ENCODE measurements at places on chromosomes 16 and 17.
A peak's percentile ranks its signal among the peaks of the same experiment; 100 is the strongest.

GRCh38 chr17:77957235-77957856, 1.2 kb upstream of the TNRC6C start:
- DNase-seq: no peak

DNA sequence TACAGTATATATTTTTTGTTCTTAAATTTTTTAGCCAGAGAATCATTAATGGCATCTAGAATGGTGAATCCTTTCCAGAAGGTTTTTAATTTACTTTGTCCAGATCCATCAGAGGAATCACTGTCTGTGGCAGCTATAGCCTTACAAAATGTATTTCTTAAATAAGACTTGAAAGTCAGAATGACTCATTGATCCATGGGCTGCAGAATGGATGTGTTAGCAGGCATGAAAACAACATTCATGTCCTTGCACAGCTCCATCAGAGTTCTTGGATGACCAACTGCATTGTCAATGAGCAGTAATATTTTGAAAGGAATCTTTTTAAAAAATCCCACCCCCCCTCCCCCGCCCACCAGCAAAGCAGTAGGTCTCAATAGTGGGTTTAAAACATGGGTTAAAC, 51.4 kb downstream of the CACNG1 start:
- no peak for DNase-seq

DNA sequence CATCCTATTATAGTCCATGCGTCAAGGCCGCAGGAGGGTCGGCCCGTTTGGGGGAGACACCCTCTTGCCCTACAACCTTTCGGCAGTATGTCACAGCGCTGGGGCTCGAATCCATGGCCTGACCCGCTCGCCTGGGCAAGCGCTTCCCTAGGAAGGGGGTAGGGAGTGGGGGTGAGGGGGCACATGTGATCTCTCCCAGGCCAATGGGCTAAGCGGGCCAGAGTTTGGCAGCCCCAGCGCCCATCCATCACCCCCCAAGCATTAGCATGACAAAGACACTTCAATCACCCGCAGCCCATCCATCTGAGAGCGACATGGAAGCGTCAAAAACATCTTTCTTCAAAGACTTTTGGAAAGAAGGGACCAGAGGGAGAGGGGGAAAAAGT, at the start of gene HOXB1:
Gene HOXB1, minus strand, starts transcription at position 125 of the 386 bp plus-strand sequence. Its CDS starts 107 bp downstream, at position 18.
- no peak for DNase-seq

DNA sequence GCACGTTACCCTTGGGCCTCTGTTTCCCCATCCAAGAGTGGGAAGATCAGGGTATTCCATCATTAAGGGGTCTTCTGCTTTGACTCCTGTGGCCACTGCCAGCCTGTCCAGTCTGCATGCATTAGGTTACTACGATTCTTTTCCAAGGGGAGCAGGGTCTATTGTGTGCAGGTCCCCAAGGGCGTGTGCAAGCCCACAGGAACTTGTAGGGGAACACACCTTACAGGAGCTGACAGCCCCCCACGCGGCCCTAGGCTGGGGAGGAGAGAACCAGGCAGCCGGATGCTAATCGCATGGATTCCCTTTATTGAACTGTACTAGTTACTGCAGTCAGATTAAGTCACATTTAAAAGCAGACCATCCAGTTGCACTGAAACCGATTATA, 116.7 kb downstream of the C16orf78 start:
- no peak for DNase-seq

- no peak for DNase-seq
Observed at GRCh38 chr17:78252701-78253635, 21.5 kb downstream of the TMEM235 start.

- no peak for DNase-seq
Observed at GRCh38 chr17:71760062-71760720, 360.6 kb upstream of the SOX9 start.

DNA sequence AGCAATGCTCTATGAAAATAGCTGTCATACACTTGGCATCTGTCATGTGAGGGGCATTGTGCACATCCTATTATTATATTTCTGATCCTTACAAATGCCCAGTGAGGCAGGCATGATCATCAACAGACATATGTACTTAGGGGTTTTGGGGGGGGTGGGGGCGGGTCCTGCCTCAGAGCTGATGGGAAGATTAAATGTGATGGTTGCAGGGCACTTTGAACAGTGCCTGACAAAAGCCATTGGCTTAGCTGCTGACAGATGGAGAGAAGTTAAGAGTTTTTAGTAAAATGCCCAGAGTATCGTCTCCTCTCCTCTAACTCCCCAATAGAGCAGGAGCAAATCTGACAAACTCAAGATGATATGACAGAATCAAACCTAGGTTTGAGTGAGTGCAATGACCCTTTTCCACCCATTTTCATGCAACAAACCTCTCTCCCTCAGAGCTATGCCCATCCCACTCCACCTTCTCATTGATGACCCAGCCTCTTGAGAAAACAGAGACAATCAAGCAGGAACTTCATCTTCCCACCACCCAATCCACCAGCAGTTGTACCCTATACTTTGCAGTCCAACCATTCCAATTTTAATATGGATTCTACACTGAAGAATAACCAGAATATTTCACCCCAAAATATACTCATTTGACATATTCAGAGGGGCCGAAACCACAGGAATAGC, 4.8 kb downstream of the KLHL11 start:
- DNase-seq: no peak

GRCh38 chr16:47956916-47957315, 198.9 kb downstream of the ABCC12 start:
- no peak for DNase-seq

- no peak for DNase-seq
Observed at GRCh38 chr17:13777003-13777402, 175.3 kb upstream of the HS3ST3A1 start.

- DNase-seq: no peak
Observed at GRCh38 chr17:1650731-1651558, 1.3 kb upstream of the RILP start.

- no peak for DNase-seq
Observed at GRCh38 chr16:22670551-22671041, 143.4 kb upstream of the HS3ST2 start.

DNA sequence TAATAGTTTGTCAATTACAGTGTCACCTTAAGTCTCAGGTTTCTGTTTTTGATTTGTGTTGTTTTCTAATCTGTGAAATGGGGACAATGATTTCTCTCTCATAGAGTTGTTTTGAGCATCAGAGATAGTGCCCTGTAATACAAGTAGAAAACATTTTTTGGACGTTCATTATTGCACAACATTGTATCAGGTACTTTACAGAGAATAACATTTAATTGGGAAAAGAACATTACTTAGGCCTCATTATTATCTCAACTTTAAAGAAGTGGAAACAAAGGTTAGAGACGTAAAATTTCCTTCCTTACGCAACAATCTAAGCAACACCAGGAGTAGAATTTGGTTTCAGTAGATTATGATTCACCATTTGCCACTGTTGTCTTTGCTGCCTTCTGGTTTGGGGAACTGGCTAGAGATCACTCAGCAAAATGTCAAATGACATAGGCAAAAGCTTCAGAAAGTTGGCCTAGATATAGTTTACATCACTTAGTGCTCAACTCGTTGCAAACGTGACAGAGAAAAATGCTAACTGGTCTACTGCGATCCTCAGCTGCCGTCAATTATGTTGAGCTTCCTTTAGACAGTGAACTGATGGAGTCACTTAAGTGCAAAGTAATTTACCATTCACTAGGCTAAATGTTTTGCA, 1026.8 kb downstream of the CDH11 start:
- no peak for DNase-seq

- DNase-seq: no peak
Observed at GRCh38 chr16:77499373-77500285, 64.8 kb upstream of the ADAMTS18 start.

DNA sequence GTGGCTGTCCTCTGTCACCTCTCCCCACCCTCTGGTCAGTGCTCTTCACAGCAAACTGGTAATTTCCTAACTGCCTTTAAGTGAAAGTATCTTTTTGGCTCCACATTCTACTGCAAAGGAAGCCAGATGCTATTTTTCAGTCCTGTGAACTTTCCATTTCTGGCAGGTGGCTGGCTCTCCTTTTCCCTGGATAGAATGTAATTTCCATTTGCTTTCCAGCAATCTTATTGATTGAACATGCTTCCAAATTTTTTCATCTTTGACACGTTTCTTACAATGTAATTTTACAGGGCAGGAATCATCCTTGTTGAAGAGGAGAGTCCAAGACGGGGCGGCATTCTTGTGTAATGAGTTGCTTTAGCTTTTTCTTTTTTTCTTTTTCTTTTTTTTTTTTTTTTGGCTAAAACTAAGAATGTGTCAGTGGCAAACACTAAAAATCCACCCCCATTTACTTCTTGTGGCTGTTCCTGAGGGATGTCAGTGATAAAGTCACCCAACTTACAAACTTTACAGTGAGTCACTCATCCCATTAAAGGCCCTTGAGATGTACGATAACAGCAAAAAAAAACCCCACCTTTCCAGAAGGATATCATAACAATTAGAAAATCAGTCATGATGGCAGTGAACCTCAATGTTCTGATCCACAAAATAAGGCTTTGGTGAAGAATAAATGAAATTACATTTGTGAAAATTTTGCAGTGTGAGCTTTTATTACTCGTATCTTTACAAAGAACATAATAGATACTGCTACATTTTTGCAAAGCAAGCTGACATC, 29.4 kb upstream of the PRKCA start:
- no peak for DNase-seq

- DNase-seq: no peak
Observed at GRCh38 chr16:15924996-15925395, 24.4 kb upstream of the ABCC1 start.

- DNase-seq: no peak
Observed at GRCh38 chr16:73724503-73724902, 572.1 kb upstream of the PSMD7 start.

GRCh38 chr16:79897453-79898146, 297.1 kb upstream of the MAF start:
- DNase-seq: no peak

- DNase-seq: no peak
Observed at GRCh38 chr16:81265658-81266451, 27.4 kb downstream of the BCO1 start.

GRCh38 chr17:73203788-73204479, 11.1 kb downstream of the COG1 start:
- DNase-seq: no peak

- peak; percentile 1 for DNase-seq
Observed at GRCh38 chr16:81035975-81036750, 521 bp downstream of the ATMIN start.

- no peak for DNase-seq
Observed at GRCh38 chr17:1030684-1031532, 34.0 kb downstream of the TIMM22 start.

DNA sequence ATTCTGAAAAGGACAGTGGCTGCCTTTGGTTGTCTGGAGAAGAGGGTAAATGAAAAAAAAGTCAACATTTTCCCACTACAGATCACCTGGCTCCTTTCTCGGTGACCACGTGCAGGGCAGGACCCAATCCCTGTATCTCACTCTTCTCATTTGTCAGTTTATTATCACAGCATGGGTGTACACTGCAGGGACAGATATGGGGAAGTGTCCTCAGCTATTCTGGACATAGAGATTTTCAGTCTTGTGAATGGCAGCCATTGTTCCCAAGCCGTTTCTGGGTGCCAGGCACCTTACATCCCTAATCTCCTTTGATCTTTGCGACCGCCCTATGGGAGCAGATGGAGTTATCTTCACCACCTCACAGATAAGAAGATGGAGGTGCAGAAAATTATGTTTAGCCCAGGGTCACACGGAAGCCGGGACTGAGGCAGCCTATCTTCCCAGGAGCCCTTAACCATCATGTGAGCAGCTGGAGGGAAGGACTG, 7.2 kb downstream of the ADORA2B start:
- DNase-seq: no peak

- no peak for DNase-seq
Observed at GRCh38 chr17:31583772-31584356, 192.4 kb downstream of the RAB11FIP4 start.

DNA sequence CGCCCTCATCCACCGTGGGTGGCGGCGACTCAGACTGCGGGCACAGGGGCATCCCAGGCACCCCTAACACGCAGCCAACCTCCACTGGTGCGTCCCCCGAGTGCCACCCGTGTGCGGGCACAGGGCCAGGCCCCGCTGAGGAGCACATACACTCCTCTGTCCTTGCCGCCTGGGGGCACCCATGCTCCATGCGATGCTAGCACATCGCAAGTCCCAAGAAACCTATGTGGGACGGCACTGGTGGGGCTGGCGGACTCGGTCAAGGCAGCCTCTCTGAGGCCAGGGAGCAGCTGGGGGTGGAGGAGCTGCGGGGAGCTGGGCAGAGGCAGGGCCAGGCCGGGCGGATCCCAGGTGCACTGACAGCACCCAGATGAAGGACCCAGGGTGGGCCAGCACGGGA, 4.0 kb downstream of the ZNF598 start:
- DNase-seq: no peak

DNA sequence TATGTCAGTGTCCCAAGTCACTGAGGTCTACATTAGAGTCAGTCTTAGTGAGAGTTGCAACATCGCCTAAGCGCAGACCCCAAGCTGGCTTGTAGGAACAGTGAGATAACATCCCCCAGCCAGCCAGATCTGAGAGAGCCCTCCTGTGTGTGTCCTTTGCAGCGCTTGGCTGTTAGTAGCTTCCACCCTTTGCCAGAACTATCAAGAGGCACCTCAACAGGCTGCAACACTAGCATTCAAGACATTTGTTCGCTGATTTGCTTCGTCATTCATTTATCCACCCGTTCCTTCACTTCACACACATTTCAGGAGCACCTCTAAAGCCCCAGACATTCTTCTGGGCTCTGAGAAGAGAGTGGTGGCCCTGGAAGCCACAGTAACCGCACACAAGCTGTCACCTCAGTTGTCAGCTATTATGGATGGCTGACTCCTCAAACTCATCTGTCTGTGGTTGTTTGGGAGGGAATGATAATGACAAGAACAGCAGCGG, 289.6 kb downstream of the WWOX start:
- DNase-seq: no peak

DNA sequence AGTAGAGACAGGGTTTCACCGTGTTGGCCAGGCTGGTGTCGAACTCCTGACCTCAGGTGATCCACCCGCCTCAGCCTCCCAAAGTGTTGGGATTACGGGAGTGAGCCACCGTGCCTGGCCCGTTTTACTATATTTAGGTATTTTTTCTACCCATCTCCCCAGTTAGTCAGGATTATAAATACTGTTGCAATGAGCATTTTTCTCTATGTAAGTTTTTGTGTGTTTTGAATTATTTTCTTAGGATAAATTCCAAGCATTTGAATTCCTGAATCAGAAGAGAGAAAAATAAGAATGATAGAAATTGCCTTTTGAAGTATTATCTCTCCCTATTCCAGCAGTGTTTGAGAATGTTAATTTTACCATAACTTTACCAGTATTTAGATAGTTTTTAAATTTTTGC, 36.6 kb downstream of the KIAA0513 start:
- DNase-seq: no peak

DNA sequence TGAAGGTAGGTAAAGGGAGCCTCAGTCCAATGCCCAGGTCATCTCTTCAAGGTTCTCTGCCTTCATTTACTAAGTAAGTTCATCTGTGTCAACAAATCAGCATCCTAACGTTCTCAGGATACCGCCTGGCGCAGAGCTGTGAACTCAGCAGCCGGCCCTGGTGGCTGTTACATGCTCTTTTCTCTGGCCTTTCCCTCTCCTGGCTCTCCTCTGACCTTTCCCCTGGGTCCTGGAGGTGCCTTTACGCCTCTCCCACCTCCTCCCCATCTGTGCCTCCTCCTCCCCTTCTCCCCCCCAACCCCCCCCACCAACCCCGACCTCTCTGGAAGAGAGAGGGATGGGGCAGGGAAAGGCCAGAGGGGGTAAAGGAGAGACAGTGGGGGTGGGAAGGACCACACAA, 19.5 kb downstream of the COTL1 start:
- DNase-seq: no peak
